ENCODE measurements at places on chromosomes 2 and 18.

DNA sequence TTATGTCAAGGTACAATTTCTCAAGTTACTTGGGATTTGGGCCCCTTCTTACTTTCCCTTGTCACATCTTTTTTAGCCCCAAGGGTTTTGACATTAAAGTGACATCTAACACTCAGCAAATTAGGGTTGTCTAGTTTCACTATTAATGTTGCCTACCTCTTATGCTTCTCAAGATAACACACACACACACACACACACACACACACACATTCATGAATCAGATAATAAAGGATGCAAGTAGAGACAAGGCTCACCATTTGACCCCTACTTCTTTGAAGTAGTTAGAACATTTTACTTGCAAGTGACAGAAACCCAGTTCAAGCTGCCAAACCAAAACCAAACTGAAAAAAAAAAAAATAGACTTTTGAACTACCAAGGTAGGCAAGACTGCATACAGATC is 138.8 kb downstream of the TRIB2 start:
- no peak for DNase-seq

DNA sequence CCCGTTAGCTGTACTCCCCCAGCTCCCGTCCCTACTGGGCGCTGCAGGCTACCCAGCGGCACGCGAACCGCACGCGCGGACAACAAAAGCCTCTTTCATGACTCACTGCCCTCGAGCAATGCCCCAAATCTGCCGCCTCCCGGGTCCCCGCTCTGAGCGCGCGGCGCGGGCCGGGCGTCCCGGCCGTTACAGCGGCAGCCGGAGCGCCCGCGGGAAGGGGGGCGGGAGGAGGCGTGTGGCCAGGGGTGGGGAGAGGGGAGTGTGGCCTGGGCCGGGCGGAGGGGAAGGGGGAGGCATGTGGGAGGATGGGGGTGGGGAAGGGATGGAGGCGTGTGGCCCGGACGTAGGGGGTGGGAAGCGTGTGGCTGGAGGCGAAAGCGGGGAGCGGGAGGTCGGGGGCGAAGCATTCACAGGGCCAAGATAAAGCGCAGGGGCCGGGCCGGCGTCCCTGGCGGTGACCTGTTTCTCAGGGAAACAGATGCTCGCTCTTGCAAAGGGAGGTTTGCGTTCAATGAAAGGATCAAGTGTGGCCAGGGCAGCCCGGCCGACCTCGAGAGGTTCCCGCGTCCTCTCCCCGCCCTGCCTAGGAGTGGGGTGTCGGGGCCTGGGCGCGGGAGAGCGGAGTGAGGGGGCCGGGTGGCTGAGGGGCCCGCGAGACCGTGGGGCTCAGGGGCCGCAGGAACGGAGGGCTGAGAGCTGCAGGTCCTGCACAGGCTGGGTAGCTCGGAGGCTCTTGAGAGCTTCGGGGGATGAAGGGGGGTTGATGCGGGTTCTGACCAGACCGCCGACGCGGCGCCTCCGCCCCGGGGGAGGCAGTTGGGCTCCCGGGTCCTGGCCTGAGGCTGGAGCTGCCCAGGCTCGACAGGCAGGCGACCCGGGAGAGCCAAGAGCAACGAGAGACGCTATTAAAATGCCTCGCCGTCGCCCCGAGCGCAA is 3.5 kb upstream of the NEUROD1 start:
- DNase-seq: no peak

- no peak for DNase-seq
Measured at GRCh38 chr2:15693926-15694588, 102.4 kb downstream of the DDX1 start.

DNA sequence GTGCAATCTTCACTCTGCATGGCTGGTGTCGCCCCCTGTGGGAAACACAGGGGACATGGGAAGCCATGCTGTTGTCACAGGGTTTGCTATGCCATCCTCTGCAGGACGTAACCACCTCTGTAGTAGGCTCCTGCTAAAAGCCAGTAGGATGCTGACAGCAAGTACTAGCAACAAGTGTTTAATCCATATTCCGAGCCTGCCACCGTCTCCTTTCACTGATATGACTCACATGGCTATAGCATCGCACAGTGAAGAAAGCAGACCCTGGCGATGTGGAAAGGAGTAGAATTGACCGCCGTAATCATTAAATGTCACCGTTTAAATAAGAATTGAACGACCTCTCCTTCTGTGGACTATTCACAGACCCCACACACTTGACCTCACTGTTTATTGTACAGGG is 57.8 kb downstream of the CD8B2 start:
- DNase-seq: no peak

GRCh38 chr18:45467293-45467692 is 148.0 kb upstream of the SLC14A2 start:
- DNase-seq: no peak

- no peak for DNase-seq
Measured at GRCh38 chr2:203440671-203441070, 94.4 kb downstream of the RAPH1 start.

DNA sequence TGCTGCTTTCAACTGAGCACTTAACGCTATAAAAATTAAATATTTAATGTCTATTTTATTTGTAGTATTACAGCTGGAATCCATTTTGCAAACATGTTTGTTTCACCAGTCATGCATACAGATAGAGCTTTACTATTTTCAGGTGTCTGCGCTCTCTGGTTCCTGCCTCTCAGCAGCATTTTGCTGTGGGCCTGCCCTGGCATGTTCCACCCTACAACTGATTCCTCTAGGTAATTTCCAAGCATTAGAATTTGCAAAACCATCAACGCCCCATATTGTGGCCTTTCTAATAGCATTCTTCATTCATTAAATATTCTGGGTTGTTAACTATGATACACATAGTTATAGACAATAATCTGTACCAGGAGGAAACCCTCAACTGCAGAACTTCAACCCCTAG is 266.4 kb upstream of the DLGAP1 start:
- no peak for DNase-seq

DNA sequence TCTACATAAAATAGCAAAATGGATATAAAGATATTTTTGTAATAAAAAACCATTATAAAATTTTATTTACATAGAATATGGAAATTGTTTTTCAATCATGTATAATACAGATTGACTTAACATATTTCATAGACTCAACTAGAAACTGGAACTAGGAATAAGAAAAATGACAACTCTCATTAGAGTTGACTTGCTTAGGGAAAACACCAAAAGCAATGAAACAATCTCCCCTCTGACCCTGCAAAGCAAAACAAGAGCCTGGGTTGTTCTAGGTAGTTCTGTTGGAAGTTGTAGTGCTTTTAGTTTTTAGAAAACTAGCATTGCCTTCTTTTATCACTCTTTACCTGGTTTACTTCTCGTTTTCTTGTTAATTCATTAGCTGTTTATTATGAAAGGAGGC is 32.2 kb upstream of the MTIF2 start:
- DNase-seq: no peak
